ENCODE measurements at places on chromosomes 6 and 20.

DNA sequence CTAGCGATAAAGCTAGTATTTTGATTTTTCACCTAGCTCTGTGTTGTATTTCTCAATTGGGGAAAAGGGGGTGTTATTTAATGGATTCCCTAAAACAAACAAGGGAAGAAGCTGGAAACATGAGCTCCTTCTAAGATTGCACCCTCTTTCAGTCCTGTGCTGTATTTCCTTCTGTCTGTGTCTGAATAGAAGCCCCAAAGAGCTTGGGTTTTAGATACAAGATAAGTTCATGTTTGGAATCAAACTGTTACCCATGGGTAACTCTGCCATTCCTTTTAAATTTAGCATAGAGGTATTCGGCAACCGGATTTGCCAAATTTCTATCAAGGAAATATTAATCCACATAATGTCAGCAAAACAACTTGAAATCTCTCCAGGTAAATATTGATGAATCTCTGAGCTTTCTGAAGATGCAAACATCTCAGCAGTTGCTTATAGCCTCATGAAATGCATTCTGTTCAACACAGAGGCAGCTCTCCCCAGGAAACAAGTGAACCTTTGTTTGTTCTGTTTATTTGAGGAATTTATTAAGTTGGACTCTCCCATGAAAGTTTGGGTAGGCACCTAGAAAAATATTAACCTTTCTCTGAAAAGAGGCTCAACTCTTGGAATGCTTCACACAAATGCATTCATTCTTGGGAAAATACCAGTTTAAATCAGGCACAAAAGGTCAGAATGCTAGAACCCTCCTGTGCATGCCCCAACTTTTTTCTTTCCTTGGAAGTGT, 9.9 kb upstream of the SCGN start:
- H3K27me3 ChIP-seq, result no peaks in the 10 kb centered on the region
- H3K4me3 ChIP-seq, result no peak overlapping the region
- no peaks in the 10 kb centered on the region for H3K36me3 ChIP-seq
- no peak overlapping the region for H3K27ac ChIP-seq
- no peak for DNase-seq

- H3K36me3 ChIP-seq, result no peaks in the 10 kb centered on the region
- no peaks in the 10 kb centered on the region for H3K4me1 ChIP-seq
- H3K4me3 ChIP-seq, result no peak overlapping the region
- H3K27ac ChIP-seq, result no peak overlapping the region
- no peaks in the 10 kb centered on the region for H3K27me3 ChIP-seq
Observed at GRCh38 chr6:104050455-104050854, 809.3 kb downstream of the HACE1 start.

DNA sequence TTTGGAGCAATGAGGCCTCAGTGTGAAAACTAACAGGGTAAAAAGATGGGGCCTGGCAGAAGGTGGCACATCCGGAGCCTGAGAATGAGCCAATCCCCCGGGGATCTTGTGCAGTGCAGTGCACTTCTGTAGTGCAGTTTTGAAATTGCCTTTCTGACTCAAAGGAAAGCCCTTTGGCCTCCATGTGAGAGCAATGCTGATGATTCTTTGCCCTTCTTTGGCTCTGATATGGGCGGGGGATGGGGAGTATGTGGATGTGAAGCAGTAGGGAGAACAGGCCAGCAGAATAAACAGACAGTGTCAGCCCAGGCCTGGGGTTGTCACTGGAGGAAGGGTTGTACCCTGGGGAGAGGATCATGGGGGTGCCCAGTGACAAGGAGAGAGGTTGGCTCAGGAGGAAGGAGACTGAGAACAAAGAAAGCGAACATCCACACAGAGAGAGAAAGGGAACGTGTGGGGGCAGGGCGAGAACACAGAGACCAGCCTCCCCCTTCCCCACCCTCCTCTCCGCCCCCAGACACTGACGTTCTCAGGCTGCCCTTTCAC, 351.2 kb downstream of the CDC5L start:
- H3K27me3 ChIP-seq, result no peaks in the 10 kb centered on the region
- no peak for DNase-seq
- H3K4me3 ChIP-seq, result no peak overlapping the region
- H3K4me1 ChIP-seq, result no peaks in the 10 kb centered on the region
- H3K27ac ChIP-seq, result no peak overlapping the region

DNA sequence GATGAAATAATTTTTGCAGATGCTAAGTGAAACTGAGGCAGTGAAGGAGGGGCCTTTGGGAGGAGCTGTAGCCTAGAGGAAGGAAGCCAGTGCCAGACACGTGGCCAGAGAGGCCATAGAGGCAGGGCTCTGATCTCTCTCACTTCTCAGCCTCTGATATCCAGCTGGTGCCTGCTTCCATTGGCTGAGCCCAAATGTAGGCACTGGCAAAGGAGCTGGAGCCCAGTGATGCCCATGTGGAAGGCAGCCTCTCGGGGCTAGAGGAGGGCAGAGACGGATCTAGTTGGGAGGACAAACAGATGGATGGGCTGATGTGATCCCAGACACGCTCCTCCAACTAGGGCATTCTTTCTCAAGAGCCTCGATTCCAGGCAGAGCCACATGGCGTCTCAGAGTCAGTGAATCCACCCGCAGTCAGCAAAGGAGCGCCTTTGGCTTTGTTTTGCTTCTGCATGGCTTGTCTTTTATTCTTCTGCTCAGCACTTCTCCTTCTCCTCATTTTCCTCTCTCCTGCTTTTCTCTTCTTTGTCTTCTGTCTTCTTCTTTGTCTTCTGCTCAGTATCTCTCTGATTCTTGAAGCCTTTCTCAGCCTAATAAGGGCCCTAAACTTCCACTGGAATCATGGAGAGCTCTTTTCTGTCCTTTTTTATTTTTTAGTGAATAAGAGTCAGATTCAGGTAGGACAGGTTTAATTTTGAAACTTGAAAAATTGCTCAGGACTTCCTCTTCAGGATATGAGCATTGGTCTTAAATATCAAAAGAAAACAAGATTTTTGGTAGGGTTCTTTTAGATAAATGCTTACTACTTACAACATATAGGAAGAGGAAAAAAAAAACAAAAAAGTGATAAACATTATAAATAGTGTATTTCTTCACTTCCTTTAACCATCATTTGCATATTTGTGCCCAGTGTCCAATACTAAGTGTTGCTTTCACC, 41.8 kb downstream of the CYP24A1 start:
- DNase-seq, result no peak
- H3K36me3 ChIP-seq, result no peaks in the 10 kb centered on the region
- no peaks in the 10 kb centered on the region for H3K4me1 ChIP-seq
- no peak overlapping the region for H3K27ac ChIP-seq
- no peaks in the 10 kb centered on the region for H3K27me3 ChIP-seq

GRCh38 chr6:30493643-30494250, 4.4 kb downstream of the HLA-E start:
- H3K4me3 ChIP-seq, result no peak overlapping the region
- no peaks in the 10 kb centered on the region for H3K27me3 ChIP-seq
- no peak for DNase-seq
- no peak overlapping the region for H3K27ac ChIP-seq

DNA sequence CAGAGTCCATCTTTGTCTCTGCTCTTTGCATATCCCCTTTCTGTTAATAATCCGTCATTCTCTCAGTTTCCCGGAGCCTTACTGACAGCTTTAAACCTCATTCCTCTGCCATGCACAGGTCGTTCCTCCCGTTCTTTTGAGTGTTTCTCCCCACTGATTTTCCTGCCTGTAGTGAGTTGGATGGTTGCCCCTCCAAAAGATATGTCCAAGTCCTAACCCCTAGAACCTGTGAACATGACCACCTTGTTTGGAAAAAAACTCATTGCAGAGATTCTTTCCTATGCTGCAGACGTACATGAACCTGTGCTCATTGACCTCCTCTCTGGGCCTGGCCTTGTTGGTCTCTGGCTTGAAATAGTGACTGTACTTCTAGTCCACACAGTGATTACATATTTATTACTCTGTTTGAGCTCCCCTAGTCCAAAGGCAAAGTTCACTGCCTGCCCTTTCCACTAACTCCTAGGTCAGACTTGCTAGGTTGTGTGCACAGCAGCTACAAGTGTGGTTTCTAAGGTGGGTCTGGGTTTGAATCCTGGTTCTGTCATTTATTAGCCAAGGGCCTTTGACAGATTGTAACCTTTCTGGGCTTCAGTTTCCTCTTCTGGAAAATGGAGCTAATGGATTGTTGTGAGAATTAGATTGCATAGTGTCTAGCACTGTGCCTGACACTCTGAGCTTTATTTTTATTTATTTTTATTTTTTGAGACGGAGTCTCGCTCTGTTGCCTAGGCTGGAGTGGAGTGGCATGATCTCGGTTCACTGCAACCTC, 29.3 kb downstream of the PPARD start:
- no peak overlapping the region for H3K27ac ChIP-seq
- peaks cover 16% of the 10 kb centered on the region for H3K4me1 ChIP-seq
- no peaks in the 10 kb centered on the region for H3K36me3 ChIP-seq
- H3K27me3 ChIP-seq, result no peaks in the 10 kb centered on the region
- DNase-seq, result no peak

DNA sequence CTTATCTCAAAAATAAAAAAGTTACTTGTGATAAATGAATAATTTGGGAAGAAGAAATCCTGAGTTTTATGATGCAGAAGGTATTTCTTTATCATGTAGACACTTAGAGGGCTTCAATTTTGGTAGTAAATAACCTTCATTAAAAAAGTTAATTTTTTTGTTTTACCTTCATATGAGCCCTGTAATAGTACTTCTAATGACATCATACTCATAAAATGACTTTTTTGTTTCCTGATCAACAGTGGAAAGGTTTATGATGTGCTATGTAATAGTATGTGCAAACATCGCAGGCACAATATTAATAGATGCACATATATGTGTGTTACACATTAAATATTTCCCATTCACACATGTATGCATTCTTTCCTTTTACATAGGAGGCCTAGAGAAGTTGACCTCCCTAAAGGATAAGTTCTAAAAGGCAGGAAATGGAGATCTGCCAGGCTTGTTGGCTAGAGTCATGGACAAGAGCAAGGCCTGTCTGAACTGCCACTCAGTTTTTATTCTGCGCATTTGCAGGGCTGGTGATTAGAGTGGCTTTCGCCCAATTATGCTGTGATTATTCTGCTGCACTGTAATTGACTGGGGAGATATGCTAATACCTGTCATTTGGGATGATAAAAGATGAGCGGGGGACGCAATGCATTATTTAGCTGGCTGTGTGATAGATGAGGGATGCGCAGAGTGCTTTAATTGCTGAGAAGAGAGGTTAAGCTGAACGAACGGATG, 272.6 kb downstream of the TMEM242 start:
- H3K27ac ChIP-seq, result no peak overlapping the region
- no peak overlapping the region for H3K4me3 ChIP-seq
- H3K27me3 ChIP-seq, result no peaks in the 10 kb centered on the region
- H3K4me1 ChIP-seq, result peaks cover 38% of the 10 kb centered on the region
- no peak for DNase-seq

DNA sequence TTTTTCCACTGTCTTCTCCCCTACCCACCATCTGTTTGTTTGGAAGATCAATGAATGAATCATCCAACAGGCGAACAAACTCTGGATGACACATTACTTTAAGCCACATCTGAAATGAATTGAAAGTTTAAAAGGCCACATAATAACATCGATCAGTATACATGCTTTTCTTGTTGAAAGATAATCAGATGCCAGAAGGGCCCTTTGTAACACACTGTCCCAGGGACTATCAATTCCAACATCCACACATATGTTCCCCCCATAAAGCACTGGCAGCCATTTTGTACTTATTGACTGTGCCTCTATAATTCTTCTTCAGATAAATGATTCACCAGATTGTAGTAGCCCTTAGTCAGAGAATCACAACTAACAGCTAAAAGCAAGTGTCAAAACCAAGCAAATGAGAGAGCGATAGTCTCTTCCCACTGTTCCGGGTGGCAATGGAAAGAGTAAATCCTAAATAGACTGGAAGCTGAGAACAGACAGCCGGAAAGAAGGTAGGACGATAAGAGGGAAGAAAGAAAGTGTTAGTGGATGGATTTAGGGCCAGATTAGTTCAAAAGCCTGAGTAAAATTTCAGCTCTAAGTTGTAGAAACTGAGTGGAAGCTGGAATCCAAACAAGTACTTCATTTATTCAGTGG, 184.9 kb upstream of the TENT5A start:
- no peak for DNase-seq
- H3K36me3 ChIP-seq, result no peaks in the 10 kb centered on the region
- H3K4me1 ChIP-seq, result no peaks in the 10 kb centered on the region
- H3K27me3 ChIP-seq, result no peaks in the 10 kb centered on the region
- no peak overlapping the region for H3K27ac ChIP-seq
- no peak overlapping the region for H3K4me3 ChIP-seq

- no peaks in the 10 kb centered on the region for H3K4me1 ChIP-seq
- no peaks in the 10 kb centered on the region for H3K27me3 ChIP-seq
- DNase-seq, result no peak
- no peak within 1 kb of the TSS for H3K4me3 ChIP-seq
Observed at GRCh38 chr6:154039231-154039842, at the start of gene OPRM1. Gene OPRM1 (plus strand): TSS chr6:154039240. CDS start chr6:154039545, 305 bp downstream.

DNA sequence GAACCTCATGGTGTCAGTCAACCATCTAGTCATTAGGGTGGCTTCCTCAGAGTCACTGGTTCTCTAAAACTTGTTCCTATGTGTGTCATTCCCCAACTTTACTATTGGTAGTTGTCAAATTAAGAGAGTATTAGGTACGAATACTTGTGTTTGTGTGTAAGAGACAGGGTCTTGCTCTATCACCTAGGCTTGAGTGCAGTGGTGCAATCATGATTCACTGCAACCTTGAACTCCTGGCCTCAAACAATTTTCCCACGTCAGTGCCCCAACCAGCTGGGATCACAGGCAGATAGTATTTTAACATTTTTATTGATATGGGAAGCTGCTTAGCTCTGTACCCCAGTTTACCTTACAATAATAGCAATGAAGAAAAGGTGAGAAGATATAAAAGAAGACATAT, 50.6 kb downstream of the BMP6 start:
- no peaks in the 10 kb centered on the region for H3K27me3 ChIP-seq
- H3K4me3 ChIP-seq, result no peak overlapping the region
- no peaks in the 10 kb centered on the region for H3K4me1 ChIP-seq
- no peak for DNase-seq

DNA sequence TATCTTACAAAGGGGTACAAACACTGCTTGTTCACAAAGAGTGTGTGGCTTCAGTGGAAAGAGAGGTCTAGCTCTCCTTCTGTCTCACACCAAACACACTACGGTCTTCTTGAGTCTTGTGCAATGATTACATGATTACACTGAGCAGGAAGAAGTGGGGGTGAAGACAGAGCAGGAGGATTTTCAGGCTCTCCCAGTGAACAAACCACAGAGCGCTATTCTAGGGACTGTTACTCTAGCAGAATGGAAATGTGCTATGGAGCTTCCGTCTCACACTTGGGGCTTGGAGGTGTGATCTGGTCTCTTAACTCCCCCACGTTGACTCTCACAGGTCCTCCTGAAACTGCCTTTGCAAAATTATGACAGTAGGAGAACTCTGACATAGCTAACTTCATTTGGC, 203.4 kb downstream of the MYLK4 start:
- no peak overlapping the region for H3K4me3 ChIP-seq
- no peak overlapping the region for H3K27ac ChIP-seq
- H3K36me3 ChIP-seq, result no peaks in the 10 kb centered on the region
- DNase-seq, result no peak

DNA sequence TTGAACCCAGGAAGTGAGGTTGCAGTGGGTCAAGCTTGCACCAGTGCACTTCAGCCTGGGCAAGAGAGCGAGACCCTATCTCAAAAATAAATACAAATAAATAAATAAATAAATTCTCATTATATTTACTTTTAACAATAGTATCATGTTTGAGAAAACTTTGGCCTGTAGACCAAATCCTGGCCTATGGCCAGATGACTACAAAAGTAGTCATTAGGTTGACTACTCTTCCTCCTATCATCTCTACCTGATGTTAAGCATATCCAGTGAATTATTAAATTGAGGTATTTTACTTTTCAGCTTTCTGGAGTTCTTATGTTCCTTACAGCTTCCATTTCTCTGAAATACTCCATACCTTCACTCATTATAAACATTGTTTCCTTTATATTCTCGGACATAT, 280.6 kb downstream of the LAMA2 start:
- H3K36me3 ChIP-seq, result no peaks in the 10 kb centered on the region
- no peaks in the 10 kb centered on the region for H3K27me3 ChIP-seq
- H3K27ac ChIP-seq, result no peak overlapping the region
- no peak overlapping the region for H3K4me3 ChIP-seq
- H3K4me1 ChIP-seq, result no peaks in the 10 kb centered on the region

Data from tibial artery (tissue), 4 donors.